HL-60 (cell line): ENCODE measurements at places on chromosomes 3 and 15.
A peak's percentile ranks its signal among the peaks of the same experiment; 100 is the strongest.

- DNase-seq = no peak
These were observed 94.1 kb downstream of the PLSCR2 start for GRCh38 chr3:146375219-146375618.

GRCh38 chr3:29284497-29284896 is 3.6 kb downstream of the RBMS3 start:
- DNase-seq = no peak

- DNase-seq = no peak
These were observed 15.1 kb upstream of the RFTN1 start for GRCh38 chr3:16528581-16528993.

DNA sequence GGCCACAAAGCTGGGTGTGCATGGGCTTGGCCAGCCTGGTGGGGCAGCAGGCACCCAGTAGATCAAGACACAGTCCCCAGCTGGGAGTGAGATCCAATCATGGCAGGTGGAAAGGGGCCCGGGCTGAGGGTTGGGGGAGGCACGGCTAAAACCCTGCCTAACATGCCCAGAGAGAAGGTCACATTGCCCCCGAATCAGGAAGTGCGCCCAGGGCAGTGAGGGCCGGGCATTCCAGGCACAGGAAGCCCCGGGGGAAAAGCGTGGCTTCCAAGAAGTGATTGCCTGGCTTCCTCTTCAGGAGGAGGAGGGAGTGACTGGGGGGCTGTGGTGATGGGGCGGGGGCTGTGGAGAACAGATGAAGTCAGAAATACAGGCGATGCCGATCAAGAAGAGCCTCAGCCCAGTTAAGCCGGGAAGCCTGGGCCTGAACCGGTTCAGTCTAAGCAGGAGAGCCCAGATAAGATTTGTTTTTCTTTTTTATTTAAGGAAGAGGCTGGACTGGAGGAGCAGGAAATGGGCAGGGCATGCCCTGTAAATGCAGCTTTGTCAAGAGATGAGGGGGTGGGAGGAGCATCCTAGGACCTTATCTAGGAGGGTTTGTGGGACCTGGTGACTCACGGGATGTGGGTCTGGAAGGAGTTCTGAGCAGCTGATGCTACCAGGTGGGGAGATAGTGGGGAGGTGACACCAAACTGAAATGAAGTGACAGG is 83.9 kb downstream of the CHSY1 start:
- DNase-seq = peak; percentile 36

DNA sequence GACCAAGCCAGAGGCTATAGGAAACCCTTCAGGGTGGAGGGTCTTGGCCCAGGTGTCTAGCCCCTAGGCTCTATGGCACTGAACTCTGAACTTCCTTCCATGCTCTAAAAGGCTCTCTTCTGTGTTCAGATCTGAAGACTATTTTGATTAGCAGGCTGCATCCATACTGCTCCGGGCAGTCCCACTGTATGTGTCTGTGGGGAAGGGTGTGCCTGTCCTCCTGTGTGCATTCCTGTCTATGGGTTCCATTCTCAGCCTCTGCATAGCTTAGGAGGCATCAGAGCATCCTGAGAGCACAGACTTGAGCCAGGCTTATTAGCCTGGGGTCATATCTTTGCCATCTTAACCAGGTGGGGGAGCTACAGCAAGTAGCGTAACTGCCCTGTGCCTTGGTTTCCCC is 38.0 kb downstream of the EXOG start:
- DNase-seq = no peak

GRCh38 chr3:12675115-12675810 is 11.3 kb upstream of the RAF1 start:
- DNase-seq = no peak

GRCh38 chr15:88635318-88635717 is 3.5 kb upstream of the ISG20 start:
- DNase-seq = no peak
